Kasumi-1 (cell line): ENCODE measurements at places on chromosomes 11 and 22.

- DNase-seq: no peak
These were observed 342 bp downstream of the EFCAB6 start for GRCh38 chr22:43811777-43812148.

GRCh38 chr11:353179-353873, 16.0 kb upstream of the B4GALNT4 start:
- DNase-seq: no peak

- peak; percentile 25 for DNase-seq
These were observed 41.9 kb downstream of the SVIP start for GRCh38 chr11:22787551-22788162.

DNA sequence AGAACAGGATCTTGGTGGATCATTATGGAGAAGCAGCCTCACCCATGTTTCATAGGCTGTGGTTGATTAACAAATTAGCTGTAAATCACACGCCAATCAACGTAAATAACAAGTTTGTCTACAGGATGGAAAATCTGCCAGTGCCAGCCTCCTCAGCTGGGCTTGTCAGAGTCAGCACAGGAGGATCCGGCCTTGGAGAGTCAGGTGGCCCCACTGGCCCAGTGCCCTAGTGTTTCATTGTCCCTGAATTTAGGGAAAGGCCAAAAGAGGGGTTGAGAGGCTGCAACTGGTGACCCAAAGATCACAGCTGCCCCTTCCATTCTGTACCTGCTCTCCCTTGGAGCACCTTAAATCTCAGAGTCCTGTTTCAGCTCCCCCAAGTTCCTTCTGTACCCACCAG, 42.4 kb downstream of the TRIM29 start:
- no peak for DNase-seq

- no peak for DNase-seq
These were observed 252.1 kb upstream of the ARHGAP42 start for GRCh38 chr11:100434821-100435641.

DNA sequence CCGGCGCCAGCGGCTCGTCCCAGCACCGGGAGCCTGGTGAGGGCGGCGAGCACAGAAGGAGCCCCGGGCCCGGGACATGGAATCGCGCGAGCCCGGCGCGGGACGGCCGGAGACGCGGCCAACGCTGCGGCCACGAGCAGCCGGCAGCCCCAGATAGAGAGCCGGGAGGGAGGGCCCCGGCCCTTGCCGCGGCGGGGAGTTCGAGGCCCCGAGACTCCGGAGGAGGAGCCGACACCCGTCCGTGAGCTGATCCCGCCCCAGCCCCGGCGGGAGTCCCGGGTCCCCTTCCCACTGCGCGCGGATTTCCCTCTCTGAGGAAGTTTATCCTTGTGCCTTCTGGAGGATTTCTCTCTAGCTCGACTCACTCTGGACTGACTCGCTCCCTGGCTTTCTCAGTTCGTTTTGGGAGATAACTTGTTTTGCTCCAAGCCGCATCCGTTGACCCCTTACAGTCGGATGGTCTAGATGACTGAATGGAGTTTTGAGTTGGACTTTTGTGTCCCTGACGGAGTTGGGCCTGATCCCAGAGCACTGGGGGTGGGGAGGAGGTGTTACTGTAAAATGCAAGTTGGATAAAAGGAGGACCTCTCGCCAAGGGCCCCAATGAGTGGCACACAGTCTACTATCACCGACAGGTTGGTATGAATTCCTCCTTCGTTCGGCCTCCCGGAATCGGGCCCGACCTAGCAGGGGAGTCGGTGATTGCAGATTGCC, 585 bp downstream of the ARHGEF12 start:
- no peak for DNase-seq

- DNase-seq: no peak
These were observed 12.0 kb upstream of the MRGPRD start for GRCh38 chr11:68992743-68993255.

DNA sequence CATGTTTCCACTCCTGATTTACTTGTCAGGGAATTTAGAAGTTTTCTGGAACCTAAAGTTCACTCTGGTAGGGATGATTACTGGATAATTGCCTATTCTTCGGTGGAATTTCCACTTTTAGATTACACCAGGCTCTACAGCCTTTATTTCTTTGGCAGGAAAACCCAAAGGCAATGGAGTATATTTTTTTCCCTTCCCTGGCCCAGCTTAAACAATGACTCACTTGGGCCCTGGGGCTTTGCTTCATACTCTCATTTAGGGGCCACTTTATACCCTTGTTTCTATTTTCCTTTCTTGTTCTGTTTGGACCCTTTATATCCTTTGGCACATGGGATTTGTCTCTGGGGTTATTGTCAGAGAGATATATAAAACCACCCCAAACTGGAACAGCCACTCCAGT, 114.7 kb downstream of the CSTPP1 start:
- no peak for DNase-seq

DNA sequence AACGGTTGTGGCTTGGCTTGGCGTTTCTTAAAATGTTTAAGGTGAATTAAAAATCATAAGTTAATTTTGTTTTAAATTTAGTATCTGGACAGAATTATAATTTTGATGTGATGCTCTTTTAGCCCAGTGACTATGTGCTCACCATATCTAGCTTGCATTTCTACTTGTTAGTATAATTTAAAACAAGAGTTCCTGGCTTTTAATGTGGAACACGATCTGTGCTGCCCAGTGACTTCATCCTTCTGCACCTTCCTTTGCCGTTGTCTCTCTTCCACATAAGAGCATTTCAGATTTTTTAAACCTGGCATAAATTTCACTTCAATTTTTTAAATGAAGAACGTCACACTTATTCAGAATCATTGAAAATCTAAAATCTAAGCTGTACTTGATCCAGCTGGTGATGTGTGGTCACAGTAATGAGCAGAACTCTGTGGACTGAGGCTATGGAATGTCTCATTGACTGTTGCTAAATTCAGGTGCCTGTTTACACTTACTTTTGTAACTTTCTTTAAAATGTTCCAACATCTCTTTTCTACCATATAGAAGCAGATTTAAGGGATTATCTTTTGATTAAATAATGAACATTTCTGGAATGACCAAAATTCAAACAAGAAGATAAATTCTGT, 75.4 kb upstream of the ADSL start:
- no peak for DNase-seq

- DNase-seq: peak; percentile 60
These were observed 20.1 kb downstream of the TMEM218 start for GRCh38 chr11:125091247-125091876.

GRCh38 chr22:42317008-42317407, 46.6 kb upstream of the TCF20 start:
- DNase-seq: no peak

DNA sequence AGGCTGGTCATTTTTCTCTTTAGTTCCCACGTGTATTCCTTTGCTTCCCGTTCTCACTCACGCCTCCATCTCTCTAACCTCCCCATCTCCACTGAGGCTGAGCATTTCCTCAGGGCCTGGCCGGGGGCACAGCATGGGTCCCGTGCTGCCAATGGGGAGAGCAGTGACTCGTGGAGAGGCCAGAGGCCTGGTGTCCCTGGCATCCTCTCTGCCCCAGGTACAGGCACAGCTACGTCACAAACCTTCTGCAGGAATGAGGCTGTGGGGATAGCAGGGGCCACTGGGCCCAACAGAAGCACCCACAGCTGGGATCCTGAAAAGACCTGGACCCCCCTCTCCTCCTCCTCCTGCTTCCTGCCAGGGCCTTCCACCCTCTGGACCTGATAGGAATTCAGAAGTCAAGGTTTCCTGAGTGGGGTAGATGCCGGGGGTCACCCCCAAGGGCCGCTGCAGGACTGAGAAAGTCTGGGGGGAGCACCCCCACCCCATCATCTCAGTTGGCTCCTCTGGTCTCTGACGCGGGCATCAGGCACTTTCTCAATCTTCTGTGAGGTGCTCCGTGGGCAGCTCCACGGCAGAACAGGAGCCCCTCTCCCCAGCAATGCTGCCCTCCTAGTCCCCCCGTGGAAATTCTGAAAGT, 11.8 kb downstream of the PNPLA5 start:
- DNase-seq: no peak

GRCh38 chr11:61774411-61774810, 18.0 kb downstream of the TMEM258 start:
- DNase-seq: no peak

DNA sequence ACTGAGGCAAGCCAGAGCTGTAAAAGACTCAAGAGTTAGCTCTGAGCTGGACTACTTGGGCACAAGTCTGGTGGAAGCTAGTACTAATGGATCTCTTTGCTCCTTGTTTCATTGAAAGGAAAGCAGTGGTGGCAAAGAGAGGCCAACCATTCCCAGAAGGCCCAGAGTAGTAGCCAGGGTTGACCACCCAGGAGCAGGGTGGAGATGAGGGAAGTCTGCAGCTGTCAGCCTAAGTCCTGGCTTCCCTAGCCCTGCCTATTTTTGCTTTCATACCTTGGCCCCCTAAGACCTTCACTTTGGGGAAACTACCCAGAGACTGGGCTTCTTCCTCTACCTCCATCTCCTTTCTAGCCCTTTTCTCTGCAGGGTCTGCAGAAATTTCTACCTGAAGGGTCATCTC, 155.0 kb upstream of the NCAM1 start:
- DNase-seq: no peak

GRCh38 chr11:83723999-83724398, 437.8 kb upstream of the CCDC90B start:
- DNase-seq: peak; percentile 38

GRCh38 chr11:83140691-83141455, 16.1 kb upstream of the PCF11 start:
- peak; percentile 67 for DNase-seq

DNA sequence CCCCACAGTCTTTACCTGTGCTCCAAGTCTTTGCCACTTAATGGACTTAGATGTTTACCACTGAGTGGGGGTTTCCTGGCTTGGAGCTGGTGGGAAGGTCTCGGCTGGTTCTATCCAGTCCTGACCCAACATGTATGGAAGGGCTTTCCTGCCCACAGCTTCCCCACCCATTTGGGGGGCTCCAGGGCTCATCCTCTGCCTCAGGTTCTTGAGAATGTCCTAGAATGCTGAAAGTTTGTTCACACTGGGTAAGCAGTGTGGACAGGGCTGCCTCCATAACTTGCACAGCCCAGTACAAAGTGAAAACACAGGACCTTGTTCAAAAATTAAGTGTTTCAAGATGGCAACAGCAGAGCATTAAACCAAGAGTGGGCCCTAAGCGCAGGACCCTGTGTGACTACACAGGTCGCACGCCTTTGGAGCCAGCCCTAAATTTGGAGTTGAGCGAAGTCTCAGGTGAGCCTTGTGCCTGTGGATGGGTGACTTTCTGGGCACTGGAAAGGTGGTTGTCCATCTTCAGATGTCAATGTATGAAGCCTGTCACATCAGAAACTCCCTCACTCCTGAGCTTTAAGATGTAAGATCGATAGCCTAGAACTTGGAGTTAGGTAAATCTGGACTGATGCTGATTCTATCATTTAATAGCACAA, 72.7 kb upstream of the NARS2 start:
- no peak for DNase-seq

- no peak for DNase-seq
These were observed 10.9 kb upstream of the TNNT3 start for GRCh38 chr11:1908618-1909017.

DNA sequence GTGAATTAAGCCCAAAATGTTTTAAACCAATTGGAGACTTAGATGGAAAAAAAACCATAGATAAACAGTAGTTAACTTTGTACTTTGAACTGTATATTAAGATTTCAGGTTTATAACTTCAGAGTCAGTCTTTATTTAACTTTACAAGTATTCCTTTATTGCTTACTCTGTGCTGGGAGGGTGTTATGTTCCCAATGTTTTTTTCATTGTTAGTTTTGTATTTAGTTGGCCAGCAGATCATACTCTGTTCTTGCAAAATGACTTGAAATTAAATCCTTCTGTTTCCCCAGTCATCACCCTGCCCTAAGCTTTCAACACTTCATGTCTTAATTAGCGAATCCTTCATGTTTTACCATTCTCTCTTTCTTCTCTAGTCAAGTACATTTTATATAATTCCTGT, 25.3 kb downstream of the SIK2 start:
- no peak for DNase-seq

DNA sequence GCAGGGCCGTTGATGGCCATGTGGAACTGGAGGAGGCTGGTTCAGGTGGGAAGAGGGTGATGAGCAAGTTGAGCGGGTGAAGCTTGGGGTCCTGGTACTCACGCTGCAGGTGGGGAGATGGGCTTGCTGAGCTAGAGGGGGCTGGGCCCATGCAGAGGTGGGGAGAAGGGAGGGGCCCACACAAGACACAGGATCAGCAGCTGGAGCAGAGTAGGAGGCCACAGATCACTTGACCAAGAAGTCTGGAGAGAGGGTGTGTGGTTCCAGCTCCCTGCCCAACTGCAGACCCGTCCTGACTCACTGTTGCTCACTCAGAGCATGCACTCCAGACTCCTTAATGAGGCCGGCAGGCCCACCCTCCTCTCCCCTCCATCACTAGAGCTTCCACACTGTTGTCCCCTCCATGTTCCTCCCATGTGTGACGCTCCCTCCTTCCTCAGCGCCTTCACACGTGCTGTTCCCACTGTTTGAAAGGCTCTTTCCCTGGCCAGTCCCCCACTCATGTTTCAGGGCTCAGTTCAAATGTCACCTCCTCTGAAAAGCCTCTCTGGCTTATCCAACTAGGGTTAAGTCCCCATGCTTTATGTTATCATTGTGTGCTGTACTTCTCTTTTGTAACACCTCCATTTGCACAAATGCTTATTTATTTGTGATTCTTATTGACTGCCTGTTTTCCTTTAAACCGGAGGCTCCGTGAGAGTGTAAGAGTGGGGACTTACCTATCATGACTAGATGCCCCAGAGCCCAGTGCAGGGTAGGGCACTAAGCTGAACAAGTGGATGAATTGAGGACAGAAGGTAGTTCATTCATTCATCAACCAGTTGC, 2.3 kb downstream of the CCDC86 start:
- DNase-seq: no peak
